ENCODE measurements at places on chromosomes 12 and 14.

GRCh38 chr12:70637303-70638085 is at the start of gene PTPRB:
Gene PTPRB, minus strand, starts transcription at chr12:70637429. Its CDS starts 34 bp downstream, at chr12:70637395.
- no peak for DNase-seq

DNA sequence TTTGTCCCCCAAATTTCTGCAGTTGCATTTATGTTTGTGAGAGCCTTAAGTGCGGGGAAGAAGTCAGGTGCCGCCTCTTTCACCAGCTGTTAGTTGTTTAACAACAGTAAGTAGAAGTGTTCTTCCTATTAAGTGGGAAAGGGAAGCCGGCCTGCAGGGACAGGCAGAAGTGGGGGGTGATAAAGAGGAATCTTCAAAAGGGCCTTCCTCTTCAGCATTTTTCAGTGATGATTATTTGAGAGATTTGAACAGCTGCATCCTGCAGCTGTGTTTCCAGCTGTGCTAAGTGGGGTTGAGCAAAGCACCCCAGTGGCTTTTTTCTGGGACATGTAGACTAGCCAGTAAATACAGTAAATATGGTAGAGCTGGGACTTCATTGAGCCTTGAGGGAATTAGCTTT is 32.1 kb upstream of the SLC38A1 start:
- no peak for DNase-seq

GRCh38 chr12:110247340-110248095 is 33.5 kb upstream of the ATP2A2 start:
- no peak for DNase-seq

- DNase-seq: no peak
Measured at GRCh38 chr14:78136695-78137094, 33.5 kb upstream of the NRXN3 start.

DNA sequence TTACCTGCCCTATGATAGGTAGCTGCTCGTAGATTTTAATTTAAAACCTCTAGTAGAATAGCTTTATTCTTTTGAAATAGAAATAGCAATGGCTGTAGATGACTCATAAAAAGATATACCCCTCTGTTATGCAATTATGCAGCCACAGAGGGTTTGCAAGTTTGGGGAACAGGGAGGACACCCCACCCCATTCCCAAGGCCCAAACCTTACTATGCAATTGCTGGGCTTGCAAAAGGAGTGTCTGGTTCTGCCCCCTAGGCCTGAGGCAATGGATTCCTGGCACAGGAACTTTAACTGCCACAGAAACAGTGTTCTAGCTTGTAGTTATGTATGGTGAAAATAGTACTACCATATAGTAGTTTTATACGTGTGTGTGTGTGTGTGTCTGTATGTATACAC is 403.3 kb downstream of the ADAMTS20 start:
- no peak for DNase-seq

DNA sequence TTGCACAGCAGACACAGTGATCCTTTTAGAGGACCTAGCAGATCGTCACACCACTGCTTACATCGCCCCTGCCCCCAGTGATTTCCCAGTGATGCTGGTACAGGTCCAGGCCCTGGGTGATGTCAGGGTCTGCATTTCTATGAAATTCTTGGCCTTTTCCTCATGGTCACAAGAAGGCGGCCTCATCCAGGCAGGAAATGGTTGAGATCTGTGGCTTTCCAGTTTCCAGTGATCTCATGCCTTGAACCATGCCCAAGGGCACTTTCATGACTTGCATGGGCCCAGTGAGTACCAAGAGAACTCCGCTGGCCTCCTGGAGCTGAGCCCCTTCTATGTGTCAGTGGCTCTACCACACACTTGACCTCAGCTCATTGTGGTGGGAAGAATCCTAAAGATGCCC is 41.9 kb upstream of the BDKRB2 start:
- no peak for DNase-seq

DNA sequence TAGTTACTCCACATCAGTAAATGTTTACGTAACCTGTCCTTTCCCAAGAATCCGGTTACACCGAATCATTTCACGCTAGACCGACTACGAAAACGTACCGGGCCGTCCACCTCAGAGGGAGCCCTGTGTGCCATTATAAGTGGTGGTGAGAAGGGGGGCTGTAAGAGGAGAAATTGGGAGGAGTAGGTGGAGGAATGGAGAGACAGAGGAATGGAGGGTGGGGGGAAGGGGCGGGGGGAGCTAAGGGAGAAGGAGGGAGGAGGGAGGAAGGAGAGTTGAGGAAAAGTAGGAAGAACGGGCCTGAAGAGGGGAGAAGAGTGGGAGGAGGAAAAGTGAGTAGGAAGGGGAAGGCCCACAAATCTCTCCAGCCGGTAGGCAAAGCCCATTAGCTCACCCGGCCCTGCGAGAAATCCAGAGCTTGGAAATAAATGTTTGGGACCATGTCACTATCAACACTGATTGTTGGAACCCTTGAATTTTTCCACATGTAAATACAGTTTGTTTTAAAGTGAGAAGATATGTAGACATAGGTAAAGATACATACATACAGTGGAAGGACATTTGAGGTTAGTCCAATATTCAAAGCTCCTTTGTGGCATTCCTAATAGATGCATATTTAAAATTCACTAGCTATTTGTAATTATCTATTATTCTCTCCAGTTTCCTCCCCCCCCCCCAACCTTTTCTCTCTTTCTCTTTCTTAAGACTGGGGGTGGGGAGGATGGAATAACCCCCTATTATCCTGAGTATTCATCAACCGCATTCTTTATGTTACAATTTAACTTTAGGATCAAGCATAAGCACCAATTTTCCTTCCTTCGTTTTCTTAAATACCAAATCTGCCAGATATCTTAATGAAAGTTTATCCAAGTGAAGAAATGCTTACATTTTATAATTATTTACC is 2.1 kb upstream of the FOXG1 start:
- DNase-seq: peak; percentile 34

GRCh38 chr14:93245764-93246420 is 38.8 kb downstream of the UBR7 start:
- DNase-seq: no peak

DNA sequence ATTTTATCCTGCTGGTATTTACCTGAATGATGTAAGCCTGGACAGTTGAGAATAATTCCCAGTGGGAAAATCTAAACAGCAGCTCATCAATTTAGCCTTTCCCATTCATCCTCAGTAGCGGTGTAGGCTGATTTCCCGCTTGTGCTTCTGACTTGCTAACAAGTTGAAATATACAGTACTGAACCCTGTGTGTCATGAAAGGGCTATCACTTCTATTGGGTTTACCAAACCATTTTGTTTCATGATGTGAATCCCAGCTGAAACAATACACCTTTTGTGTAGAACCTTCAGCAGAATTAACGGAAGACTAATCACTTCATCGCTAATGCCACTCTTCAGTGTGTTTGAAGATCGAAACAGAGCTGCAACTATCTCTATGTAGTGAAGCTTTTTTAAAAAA is 88.4 kb downstream of the POLR3B start:
- no peak for DNase-seq

DNA sequence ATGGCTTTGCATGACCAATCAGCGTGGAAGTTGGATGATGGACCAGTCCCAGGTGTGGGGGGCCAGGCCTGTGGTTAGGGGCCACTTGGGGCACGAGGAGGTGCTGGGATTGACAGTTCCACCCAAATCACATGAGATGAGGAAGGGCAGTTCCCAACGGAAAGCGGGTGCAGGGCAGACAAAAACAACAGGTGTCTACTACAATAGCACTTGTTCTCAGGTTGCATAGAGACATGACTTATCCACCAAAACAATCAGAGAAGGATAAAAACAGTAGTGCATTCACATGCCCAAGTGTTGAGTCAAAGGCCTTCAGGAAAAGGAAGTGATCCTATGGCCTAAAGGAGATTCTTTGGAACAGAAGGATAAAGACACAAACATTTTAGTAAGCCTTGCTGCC is 14.6 kb upstream of the EIF2B2 start:
- no peak for DNase-seq

DNA sequence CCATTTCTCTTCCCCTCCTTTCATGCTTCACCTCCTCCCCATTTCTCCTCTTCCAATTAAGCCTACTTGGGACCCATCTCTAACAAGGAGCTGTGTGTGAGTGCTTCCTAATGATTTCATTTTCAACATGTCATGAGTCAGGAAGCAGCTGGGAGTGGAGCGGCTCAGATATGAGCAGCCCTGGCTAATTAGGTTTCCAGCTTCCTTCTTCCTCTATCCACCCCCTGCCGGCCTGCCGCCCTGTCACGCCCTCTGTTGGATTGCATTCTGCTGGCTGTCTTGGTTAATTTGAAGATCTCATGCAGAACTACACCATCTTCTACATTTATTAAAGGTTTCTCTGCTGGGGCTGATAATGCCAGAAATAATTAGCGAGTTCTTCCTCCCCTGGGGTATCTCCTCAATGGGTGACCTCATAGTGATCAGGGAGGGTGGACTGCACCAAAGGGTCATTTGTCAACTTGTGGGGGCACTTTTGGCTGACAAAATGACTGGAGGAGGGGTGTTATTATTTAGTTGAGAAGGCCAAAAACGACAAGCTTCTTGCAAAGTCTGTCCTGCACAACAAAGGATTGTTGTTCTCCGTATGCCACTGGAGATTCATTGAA is 300.9 kb upstream of the SRRM4 start:
- DNase-seq: no peak

Data from HEK293T (cell line).